ENCODE measurements at places on chromosomes 3 and 15.
A peak's percentile ranks its signal among the peaks of the same experiment; 100 is the strongest.

GRCh38 chr3:189508784-189509501 lies 122.2 kb upstream of the TP63 start:
- DNase-seq, result no peak

GRCh38 chr3:123766193-123767008 lies 117.7 kb downstream of the MYLK start:
- no peak for DNase-seq

DNA sequence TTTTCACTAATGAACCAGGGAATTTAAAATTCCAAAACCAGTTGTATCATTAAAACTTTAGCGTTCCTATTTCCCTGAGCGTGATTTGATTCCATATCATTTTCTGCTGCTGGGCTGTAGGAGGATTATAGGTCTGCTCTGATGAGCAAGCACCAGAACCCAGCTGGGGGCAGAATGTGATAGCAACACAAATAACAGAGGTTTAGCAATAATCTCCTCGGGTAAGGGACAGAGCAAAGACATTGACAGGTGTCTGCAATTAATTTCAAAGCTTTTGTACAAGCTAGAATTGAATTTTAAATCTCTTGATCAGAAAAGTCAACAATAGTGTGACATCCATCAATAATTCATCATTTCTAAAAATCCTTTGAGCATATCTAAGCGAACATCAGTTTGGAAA lies 163.4 kb upstream of the RAP2B start:
- no peak for DNase-seq

DNA sequence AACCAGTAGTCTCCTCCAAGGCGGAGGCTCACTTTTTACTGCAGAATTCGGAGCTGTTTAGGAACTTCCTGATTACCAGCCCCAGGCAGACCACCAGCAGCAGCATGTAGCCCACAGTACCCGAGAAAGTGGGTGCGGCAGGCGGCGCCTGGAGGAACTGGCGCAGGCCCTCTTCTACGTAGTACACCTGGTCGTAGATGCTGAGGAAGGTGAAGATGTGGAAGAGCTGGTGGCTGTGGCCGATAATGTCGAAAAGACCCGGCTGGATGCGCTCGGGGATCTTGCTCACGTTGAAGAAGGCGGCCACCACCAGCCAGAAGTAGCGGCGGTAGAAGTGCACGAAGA lies 1.3 kb downstream of the PAQR9 start:
- DNase-seq, result no peak

- DNase-seq, result no peak
These were observed 62.7 kb upstream of the KLF13 start for GRCh38 chr15:31263751-31264558.

DNA sequence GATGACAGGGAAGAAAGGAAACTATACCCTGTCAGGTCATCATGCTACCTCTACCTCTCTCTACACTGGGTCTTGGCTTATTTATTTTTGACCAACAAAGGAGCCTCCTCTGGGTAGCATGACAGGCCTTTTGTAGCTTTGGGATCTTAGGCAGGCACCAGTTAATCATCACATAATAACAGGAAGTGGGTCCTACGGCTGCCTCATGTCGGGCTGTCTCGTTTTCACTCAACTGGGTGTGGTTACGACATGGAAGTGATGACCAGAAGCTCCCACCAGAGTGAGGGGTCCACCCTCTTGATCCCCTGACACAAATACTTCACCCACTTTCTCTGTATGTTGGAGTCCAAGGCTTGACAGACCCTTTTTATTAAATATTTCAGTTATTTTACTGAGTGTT lies 105.3 kb downstream of the CD47 start:
- no peak for DNase-seq

DNA sequence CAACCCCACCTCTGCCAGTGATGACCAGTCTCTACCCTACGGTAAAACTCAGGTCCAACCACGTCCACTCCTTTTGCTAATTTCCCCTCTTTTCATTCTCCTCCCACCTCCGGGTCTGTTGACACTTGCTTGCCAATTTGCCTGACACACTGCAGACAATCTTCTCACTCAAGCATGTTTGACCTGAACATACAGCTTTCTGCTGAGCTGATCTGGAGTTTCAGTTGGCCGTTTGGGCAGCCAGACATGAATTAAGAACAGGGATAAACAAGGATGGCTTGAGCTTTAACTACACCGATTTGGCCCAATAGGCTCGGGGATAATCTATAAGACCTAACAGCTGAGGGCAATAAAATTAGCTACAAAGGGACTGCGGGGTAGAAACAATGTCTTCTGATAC lies 758.6 kb upstream of the CFAP20DC start:
- DNase-seq, result no peak

DNA sequence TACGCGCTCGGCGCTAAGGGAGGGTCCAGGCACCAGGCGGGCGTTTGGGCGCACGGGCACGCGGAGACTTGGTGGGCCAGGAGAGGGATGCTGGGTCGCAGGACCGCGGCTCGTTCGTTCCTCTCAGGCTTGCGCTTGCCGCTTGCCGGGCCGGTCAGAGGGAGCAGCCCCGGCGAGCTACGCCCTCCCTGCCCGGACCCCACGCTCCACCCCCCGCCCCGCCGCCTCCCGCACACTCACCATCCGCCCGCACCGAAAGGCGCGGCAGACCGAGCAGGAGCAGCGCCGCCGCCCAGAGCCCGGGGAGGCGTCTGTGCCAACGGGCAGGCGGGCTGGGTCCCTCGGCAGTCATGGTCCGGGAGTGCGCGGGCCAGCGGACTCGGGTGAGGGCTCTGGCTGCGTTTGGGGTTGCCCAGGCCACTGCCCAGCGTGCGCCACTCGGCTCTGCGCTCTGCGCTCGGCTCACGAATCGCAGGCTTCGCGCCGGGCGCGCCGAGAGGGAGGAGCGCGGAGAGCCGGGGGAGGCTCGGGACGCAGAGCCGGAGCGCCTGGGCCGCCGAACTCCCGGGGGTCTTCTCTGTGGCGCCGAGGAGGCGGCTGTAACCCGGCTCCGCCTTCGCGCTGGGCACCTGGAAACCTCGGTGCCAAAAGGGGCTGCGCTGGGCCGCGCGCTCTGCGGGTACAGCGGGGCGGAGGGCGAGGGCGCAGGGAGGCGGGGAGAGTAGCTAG lies at the start of gene SUSD5:
TSS of gene SUSD5 (minus strand) at position 365 of the 729 bp plus-strand sequence. CDS start at position 352, 13 bp downstream.
- peak; percentile 28 for DNase-seq

GRCh38 chr3:177597311-177598096 lies 400.2 kb upstream of the TBL1XR1 start:
- DNase-seq, result peak; percentile 66

GRCh38 chr3:55165278-55165677 lies 237.4 kb upstream of the LRTM1 start:
- no peak for DNase-seq

DNA sequence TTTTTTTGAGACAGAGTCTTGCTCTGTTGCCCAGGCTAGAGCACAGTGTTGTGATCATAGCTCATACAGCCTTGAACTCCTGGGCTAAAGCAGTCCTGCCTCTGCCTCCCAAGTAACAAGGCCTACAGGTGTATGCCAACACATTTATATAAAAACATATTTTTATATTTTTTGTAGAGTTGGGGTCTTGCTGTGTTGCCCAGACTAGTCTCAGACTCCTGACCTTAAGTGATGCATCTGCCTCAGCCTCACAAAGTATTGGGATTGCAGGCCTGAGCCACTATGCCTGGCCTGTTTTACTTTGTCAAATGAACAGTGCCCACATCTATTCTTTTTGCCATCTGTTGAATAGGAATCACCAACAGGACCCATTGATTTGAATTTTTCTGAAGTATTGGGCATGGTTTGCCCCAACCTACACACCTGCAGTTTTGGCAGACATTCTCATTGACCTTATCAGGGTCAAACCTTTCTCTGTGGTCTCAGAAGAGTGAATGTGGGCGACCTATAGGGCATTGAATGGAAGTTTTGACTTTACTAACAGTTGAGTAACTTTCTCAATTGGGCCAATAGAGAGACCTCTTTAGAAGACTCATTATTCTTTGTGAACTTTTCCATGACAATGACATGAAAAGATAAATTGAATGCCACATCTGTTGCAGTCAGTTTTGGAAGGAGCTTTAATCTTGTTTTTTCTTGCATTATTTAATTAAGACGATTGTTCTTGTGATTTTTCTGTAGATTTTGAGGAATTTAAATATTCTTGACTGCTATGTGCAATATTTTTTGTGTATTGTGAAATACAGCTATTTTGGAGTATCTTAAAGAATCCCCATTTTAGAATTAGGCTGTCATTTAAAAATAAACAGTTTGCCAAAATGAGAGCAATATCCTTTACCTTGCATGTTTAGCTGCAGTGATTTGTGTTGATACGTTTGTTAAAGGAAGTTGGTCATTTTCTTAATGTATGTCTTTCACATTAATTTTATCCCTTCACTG lies 2.7 kb downstream of the IREB2 start:
- DNase-seq, result no peak

GRCh38 chr15:100642950-100643338 lies 40.6 kb downstream of the ASB7 start:
- DNase-seq, result no peak

- DNase-seq, result no peak
These were observed 33.4 kb downstream of the CCDC33 start for GRCh38 chr15:74269362-74270035.

- no peak for DNase-seq
These were observed 9.6 kb downstream of the SQOR start for GRCh38 chr15:45644437-45644836.

- DNase-seq, result no peak
These were observed 163.5 kb downstream of the CNTN4 start for GRCh38 chr3:2262204-2262603.

DNA sequence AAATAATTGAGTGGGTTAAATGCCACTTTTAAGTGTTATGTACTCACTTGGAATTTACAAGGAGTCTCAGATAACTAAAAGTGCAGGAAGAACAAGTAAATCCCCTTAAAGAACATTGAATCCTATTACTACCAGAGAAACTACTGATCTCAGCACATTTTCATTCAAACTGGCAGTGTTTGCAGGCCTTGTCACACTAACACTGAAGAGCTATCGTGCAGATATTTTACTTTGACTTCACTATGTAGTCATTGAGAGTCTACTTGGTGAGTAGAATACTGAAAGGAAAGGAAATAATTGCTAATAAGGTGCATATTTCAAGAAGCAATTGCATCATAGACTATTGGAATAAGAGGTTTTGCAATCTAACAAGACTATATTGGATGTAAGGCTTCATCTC lies 721.4 kb upstream of the CBLB start:
- peak; percentile 10 for DNase-seq

DNA sequence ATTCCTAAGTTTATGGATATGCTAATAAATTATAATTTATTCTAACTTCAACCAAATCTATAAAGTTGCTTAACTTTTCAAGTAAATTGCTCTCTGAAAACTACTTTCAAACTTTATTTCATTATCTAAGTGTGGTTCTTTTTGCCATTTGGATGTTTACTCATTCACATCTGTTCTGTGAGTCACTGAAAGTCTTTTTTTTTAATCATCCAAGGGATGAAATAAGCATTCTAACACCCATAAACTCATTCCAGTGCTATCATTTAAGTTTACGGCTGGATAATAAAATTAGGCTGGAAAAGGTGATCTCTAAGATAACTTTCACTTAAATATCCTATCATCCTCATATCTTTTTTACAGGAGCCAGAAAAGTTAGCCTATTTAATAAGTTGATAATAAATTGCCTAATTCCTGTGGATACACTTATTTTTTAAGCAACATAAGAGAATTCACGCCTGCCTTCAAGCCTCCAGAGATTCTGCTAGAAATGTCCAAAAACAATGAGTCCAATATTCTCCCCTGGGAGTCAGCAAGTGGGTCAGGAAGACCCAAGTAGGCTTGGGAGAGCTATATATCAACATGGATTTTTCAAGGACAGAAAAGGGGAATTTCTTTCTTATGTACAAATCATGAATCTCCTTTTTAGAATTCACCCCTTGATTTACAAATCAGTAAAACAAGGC lies 25.8 kb downstream of the SCG3 start:
- DNase-seq, result peak; percentile 25

- no peak for DNase-seq
These were observed 129.6 kb upstream of the AGBL1 start for GRCh38 chr15:85950101-85950500.

- no peak for DNase-seq
These were observed 141.5 kb downstream of the USP13 start for GRCh38 chr3:179794355-179794754.

DNA sequence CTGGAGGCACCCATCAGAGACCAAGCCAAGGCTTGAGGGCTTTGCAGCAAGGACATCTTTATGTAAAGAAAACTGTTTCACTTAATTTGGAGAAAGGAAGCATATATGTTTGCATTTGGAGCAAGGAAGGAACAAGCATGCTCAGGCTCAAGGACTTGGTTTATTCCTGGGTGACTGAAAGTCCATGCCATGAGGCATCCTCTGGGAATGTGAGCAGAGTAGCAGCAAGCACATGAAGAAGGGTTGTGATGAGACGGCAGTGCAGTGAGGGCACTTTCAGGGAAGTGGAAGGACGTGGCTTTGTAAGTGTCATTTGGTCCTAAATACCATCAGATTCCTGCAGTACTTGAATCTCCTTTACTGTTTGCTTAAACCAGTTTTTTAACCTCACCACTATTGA lies 26.8 kb downstream of the POLG start:
- DNase-seq, result peak; percentile 63

DNA sequence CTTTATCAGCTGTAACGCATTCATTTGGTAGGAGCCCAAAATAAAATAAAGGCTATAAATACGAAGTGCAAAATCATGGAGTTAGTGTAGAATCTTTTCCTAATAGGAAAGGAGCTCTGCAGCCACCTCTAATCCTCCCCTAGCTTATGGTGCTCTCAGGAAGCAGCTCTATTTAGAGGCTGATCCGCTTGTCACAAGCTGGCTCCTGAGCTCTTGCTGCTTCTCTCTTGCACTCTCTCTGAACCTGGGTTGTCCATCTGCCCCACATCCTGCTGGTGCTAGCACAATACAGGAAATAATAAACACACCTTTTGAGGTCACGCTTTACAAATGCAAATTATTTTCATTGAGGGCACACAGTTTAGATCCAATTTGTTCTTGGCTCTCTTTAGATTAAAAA lies 37.3 kb upstream of the BFSP2 start:
- DNase-seq, result peak; percentile 0

DNA sequence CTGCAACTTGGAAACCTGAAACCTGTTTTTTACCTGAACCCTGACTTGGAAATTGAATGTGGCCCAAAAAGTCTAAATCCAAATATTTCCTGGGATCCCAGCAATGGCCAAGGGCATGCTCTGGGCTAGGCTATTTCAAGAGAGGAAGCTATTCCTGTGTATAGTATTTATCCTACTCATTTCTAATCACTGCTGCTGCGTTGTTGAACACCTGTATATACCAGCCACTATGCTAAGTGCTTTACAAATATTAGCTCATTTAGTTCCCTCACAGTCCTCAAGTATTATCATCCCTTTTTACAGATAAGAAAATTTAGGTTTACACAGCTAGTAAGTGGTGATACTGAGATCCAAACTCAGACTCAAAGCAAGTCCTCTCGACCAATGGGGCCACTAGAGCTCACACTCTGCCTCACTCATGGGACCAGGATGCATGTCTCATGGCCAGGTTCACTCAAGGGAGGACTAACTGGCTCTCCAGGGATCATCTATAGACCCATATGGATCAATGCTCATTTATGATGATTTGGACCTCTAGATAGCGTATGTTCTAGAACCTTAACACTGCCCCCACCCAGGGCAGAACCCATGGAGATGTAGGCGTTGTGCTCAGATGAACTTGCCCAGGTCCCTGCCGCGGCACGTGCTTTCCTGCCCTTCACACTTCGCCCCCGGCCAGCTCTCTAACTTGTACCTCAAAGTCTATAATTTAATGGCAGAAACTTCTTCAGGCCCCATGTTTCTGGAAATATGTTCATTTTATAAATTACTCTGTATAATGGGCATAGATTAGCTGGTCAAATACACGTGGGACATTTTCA lies 2.6 kb upstream of the CCR4 start:
- no peak for DNase-seq
